ENCODE measurements at places on chromosomes 7 and 10.

- DNase-seq: no peak
Measured at GRCh38 chr7:32501522-32501921, 6.2 kb downstream of the AVL9 start.

- no peak for DNase-seq
Measured at GRCh38 chr10:127874671-127875448, 17.9 kb downstream of the CLRN3 start.

DNA sequence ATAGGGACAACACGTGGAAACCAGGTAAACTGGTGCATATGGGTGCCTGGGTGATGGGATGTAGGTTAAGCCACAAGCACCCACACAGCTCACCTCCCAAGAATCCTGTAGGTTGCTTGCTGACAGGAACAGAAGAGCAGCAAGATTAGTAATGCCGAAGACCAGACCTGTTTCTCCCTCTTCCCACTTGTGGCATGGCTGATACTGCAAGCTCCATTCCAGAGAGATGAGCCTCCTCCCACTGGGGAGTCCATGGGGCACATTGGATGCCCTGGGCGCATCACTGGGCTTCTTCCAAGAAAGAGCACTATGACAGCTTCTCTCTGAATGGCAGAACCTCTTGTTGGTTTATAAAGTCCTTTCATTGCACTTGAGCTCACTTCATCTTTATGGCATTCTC is 44.4 kb upstream of the LOXL4 start:
- DNase-seq: no peak

GRCh38 chr7:66609176-66609575 is 19.5 kb upstream of the KCTD7 start:
- DNase-seq: no peak

Data from iPS-NIHi11 (cell line).